ENCODE measurements at places on chromosomes 7 and 10.
A peak's percentile ranks its signal among the peaks of the same experiment; 100 is the strongest.

DNA sequence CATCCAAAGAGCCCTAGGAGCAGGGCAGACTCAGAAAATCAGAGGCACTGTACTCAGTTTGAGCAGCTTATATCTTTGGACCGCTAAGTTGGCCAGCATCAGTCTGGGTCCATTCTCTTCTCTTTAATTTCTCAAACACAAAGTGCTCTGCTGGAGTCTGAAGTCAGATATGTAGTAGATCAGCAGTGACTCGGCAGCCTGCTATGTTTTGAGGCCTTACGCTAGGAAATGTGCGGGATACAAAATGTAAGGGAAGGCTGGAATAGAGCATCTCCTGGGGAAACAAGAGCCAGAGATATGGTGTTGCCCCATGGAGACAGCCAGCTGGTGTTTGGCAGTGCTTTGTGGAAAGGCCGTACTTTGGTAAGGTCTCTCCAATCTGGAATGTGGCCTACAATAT lies 60.6 kb upstream of the VKORC1L1 start:
- no peak for DNase-seq

- no peak for DNase-seq
Measured at GRCh38 chr10:70280099-70280498, 3.7 kb downstream of the NPFFR1 start.

DNA sequence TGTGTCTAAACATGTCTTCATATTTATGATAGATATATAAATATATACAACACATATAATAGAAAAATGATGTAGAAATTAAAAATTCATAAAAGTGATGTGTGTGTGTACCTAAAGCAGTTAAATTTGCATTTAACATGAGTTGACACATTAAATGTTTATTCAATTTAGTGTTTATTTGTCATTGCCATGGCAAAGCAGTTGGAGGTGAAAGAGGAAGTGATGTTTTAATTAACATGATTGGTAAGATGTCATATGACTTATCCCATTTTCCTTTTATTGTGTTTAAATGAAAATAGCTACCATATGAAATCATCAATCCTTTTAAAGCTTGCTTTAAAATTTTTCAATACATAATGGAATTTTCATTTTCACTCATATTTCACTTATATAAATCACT lies 452.6 kb downstream of the SUGCT start:
- no peak for DNase-seq

- DNase-seq, result no peak
Measured at GRCh38 chr10:28838908-28839307, 161.6 kb downstream of the BAMBI start.

GRCh38 chr7:20200971-20201370 lies 16.2 kb downstream of the MACC1 start:
- no peak for DNase-seq

DNA sequence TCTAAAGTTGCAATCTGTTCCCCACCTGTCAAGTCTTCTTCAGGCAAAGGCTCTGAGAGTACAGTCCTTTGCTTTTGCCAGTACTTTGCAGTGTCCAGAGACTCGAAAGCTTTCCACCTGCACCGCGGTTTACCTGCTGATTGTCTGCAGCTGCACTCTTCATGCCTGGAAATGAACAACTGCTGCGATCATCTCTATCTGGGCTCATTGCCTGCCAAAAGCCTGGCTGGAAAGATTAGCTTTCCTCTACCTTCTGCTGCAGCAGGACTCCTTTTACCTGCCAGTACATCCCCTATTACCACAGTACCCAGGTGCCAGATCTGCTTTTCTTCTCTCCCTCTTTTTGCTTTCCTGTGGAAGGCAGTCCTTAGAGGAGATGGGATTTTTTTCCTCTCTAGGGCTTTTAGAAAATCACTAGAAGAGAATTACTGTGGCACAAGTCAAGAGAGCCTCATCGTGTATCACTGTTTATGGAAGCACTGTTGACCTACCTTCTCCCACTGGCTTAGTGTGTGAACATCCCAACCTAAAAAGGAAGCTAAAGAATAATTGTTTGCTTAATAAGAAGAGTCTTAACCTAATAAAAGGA lies 2.2 kb downstream of the STRIP2 start:
- DNase-seq, result no peak

DNA sequence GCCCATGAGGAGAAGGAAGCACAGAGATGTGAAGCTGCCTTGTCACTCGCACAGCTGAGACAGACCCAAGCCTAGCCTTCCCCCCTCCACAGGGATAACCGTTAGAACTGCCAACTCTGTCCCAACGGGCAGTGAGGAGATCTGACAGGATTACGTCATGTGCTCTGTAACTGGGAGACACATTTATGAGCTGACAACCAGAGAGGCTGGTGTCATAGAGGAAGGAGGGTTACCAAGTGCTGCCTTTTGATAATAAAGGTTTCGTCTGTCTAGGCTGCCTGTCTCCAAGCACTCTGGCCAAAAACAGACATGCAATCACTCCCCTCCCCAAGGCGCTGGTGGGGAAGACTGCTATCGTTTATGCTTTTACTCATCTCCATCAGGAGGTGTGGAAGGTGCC lies 165.9 kb downstream of the PLXNA4 start:
- DNase-seq, result no peak

- DNase-seq, result no peak
Measured at GRCh38 chr7:149716932-149717307, 56.5 kb downstream of the ZNF467 start.

- no peak for DNase-seq
Measured at GRCh38 chr10:86960003-86960862, 1.8 kb downstream of the SNCG start.

DNA sequence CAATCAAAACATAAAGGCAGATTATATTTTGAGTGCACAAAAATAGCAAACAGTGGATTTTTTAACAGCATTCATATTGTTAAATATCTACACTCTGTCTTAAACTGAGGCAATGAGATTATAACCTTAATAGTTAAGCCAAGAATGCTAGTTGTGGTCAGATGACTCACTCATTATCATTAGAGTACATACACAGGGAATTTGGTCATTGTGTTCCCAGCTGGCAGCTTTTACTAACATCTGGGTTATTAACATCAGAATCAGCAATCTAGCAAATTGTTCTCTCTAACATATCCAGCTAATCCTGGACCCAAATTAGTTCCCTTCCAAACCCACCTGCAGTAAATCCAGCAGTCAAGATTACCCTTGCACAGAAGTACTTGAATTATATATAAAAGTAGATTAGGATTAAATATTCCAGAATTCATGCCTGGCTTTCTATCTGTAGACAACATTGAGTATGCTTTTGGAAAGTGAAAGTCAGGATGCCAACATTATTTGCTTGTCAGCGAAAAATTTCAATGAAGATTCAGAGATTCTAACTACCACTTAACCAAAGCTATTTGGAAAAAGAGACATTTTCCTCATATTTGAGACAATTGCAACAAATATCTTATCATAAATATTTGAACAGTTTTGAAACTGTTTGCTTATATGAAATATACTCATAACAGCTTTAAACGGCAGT lies 1035.6 kb upstream of the PHF14 start:
- DNase-seq, result peak; percentile 6

DNA sequence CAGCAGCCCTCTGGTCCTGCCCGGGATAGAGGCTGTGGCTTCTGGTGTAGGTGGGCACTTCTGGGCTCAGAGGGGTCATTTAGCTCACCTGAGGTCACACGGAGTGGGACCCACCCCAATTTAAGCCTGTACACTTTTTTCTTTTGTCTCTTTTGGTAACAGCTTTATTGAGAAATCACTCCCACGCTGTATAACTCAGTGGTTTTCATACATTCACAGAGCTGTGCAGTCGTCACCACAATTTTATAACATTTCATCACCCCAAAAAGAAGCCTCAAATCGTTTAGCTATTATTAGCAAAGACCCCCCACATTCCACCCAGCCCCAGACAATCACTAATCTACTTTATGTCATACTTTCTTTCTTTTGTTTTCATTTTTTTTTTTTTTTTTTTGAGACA lies 62.3 kb downstream of the LHPP start:
- no peak for DNase-seq

DNA sequence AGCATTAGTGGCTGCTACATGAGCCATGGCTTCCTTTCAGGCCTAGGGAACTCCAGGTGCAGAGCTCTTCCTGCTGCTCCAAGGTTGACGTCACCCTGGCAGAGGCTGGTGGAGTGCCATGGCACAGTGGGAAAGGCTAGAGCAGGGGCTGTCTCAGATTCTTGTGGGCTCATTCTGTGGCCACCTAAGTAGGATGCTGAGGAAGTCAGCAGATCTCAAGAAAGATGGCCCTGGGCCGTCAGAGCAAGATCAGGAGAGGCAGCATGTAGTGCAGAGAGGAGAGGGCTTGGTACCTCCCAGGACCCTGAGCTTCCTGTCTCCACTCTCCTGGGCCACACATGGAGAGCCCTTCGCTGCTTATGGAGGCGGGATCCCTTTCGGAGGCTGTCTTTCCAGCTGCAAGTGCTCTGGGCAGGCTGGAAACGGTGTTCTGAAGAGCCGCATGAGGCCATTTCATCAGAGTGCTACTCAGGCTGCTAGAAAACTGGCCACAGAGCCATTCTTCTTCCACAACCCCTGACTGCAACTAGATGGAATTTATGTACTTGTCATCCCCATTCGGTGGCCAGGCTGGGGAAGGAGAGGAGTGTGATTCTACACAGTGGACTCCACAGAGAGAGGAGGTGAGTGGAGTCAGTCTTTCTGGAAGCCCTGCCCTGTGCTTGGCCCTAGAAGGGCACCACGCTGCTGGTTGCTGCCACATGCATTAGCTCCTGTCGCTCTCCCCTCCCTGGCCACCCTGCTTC lies 304.2 kb downstream of the RPS24 start:
- DNase-seq, result no peak

- no peak for DNase-seq
Measured at GRCh38 chr10:27569946-27570345, 65.8 kb downstream of the RAB18 start.

GRCh38 chr10:71267508-71268240 lies 51.4 kb upstream of the SLC29A3 start:
- no peak for DNase-seq

DNA sequence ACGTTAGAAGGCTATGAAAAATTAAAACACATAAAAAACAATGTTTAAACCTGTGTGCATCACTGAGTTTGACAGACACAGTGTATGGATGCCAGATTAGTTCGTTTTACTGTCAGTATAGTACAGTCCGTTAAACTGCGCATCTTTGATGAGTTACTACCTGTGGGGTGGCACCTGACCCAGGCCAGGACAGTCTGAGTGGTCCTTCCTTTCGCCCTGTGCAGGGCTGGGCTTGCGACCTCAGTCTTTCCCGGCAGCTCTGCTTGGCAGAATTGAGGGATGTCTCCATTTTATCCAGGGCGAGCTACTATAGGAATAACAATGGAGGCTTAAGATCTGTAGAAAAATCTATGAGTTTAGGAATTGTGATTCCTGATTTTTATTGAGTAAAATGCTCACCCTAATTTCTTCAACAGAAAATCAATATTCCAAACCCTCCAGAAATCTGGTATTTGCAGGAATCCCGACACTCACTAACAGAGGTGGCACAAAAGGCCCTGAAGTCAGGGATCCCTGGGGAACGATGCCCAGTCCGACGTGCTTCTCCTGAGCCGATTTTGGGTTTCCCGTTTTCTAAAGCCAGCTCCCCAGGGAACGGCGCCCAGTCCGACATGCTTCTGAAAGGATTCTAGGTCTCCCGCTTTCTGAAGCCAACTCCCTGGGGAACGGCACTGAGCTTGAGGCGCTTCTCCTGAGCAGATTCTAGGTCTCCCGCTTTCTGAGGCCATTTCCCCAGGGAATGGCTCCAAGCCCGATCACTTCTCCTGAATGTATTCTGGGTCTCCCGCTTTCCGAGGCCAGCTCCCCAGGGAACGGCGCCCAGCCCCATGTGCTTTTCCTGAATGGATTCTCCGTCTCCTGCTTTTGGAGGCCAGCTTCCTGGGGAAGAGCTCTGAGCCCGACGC lies 377.6 kb downstream of the DNAJB6 start:
- DNase-seq, result no peak

DNA sequence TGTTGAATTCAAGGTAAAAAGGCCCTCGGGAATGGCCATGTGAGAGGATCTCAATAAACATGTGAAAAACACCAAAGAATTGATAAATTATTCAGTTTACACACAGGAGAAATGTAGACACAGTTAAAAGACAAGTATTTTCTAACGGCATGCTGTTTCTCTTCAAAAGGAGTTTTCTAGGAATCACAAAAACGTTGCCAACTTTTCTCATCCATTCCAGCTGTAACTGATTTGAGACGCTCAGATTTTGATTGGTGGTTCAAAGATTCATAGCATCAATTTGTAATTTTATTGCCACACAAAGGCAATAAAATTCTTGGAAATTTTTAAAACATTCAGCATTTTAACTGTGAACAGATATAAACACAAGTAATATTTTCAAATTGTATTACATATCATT lies 384.9 kb upstream of the PFKP start:
- DNase-seq, result no peak

GRCh38 chr7:25832456-25832855 lies 319.5 kb upstream of the NFE2L3 start:
- DNase-seq, result no peak

DNA sequence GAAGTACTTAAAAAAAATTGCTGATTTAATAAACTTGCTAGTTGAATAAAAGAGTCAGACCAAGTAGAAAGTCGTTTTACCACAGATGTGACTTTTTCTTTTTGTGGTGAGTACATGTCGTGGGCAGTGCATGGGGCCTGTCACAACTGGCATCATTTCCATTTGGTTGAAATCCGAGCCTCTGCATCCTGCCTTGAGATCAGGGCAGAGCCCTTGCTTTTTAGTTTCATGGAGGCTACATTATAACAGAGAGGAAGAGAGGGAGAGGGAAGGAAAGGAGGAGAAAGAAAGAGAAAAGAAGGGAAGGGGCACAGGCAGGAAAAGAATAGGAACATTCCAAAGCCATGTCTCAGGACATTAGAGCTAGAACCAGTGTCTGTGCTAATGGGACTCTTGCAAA lies 20.4 kb upstream of the INSYN2A start:
- no peak for DNase-seq

DNA sequence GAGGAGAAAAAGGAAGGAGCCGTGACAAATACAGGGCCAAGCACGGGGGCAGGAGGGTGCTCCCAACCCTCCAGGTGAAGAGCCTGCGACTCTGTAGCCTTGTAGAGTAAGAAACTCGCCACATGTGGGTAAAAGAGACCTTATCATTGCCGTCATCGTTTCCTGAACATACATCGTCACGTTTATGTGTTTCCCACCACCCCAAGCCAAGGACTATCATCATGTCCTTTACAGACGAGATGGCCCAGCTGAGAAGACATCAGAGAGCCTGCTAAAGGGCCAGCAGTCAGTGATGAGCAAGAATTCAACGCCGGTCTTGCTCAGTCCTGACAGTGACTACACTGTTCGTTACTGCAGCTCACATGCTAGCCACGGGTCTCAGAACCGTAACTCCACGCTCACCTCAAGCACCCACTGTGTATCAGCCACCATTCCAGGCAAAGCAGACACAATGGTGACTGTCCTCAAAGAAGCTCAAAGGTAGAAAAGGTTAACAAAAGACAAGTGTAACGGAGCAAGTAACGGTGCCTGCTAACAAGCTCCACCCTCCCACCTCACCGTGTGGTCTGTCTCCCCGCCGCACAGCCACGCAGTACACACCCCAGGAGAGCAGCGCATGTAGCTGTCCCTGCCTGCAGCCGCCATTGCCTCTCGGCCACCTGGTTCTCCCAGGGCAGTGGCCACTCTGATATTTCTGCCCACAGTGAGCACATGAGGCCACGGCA lies 147.8 kb downstream of the MAD1L1 start:
- DNase-seq, result no peak

GRCh38 chr7:90119178-90119971 lies 34.9 kb upstream of the STEAP1 start:
- DNase-seq, result no peak
